ENCODE measurements at places on chromosomes 4 and X.

GRCh38 chr4:51906167-51906958 is 63.4 kb downstream of the DCUN1D4 start:
- DNase-seq = no peak

GRCh38 chrX:12986886-12987285 is 12.0 kb downstream of the TMSB4X start:
- no peak for DNase-seq

DNA sequence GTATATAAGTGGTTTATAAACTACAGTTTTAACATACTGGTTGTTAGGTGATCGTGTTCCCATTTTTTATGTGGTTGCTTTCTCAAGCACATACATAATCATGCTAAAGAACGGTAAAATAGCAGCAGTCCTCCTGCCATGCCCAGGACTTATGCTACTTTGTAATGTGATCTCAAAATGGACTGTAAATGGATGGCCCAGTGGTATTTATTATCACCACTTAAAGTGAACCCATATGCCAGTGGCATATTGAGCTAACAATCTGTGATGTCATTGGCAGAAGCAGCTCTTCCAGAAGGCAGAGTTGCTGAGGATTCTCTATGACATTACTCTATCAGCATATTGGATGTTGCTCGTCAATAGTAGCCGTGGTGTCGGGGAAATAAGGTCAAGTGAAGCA is 28.6 kb downstream of the ANK2 start:
- no peak for DNase-seq

- DNase-seq = no peak
Observed at GRCh38 chr4:86810847-86811246, 38.3 kb downstream of the SLC10A6 start.

DNA sequence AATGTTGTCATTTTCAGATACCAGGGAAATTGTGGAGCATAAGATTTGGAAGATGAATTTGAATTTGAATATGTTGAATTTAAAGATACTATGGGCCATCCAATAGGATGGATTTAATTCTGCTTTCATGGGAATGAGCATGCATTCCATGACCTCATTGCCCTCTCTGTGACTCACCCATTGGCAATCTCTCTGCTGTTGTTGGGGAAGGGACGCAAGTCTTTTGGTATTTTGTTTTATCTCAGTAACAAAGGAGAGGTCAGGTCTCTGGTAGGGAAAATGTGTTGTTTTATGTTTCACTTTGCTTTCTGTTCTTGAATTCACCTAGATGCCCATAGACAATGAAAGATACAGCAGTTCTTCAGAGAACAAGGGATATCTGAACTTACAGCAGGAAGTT is 42.1 kb upstream of the MAGEA4 start:
- no peak for DNase-seq

- no peak for DNase-seq
Observed at GRCh38 chrX:54423161-54423888, 16.9 kb upstream of the TSR2 start.

- no peak for DNase-seq
Observed at GRCh38 chrX:109393859-109394258, 88.0 kb downstream of the GUCY2F start.

- DNase-seq = no peak
Observed at GRCh38 chrX:87516717-87517121, 883 bp upstream of the KLHL4 start.

DNA sequence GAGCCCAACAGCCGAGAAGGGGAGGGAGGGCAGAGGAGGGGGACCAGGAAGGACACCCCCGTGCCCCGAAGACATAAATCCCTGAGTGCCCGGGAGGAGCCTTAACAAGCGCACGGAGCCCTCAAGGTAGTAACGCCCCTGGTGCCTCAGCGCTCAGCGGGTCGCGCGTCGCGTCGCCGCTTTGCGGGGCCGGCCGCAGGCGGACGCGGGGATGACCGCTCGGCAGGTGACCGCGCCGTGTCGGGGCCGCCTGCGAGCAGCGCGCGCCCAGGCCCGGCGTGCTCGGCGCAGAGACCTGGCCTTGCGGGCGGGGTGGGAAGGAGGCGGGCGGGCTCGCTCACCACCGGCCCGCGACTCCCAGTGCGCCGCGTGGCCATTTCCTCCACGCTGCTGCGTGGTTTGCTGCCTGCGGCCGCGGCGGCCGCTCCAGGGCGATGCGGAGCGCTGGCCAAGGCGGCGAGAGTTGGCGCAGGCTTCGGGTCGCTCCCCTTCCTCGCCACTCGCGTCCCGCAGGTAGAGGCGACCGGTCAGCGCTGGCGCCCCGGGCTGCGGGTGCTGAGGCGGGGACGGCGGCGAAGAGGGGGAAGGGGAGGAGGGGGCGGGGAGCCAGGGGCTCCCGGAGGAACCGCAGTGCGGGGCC is 632 bp downstream of the CCSER1 start:
- no peak for DNase-seq

GRCh38 chrX:69424161-69424560 is 80.0 kb upstream of the NALF2 start:
- DNase-seq = no peak

GRCh38 chrX:40158036-40158706 is 60.4 kb upstream of the BCOR start:
- no peak for DNase-seq

- no peak for DNase-seq
Observed at GRCh38 chrX:7926914-7927258, 327 bp downstream of the PNPLA4 start.

DNA sequence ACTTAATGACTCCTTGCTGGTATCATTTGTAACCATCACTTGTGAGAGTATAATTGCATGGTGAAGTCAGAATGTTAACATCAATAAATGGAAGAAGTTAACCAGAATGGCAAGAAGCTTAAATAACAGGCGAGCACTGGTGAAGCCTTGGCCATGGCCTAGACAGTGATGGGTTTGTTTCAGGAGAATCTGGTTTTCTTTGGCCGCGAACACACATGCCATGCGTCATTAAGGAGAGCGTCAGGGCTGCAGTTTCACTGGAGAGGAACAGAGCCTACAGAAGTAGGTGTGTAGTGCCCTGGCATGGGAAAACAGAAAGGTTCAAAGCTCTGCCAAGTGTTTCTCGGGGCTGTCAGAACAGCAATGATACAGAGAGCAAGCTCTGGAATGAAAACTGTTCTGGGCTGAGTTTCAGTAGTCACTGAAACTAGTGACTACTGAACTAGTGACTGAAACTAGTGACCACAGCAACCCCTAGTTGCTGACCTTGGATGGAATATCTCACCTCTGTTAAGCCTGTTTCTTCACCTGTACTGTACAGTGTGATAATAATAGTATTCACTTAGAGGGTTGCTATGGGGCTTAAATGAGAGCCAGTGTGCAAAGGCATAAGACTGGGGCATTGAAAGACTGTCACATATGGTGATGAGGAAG is 93.8 kb downstream of the C4orf51 start:
- no peak for DNase-seq

GRCh38 chr4:91258326-91258725 is 1045.4 kb upstream of the GRID2 start:
- DNase-seq = no peak

DNA sequence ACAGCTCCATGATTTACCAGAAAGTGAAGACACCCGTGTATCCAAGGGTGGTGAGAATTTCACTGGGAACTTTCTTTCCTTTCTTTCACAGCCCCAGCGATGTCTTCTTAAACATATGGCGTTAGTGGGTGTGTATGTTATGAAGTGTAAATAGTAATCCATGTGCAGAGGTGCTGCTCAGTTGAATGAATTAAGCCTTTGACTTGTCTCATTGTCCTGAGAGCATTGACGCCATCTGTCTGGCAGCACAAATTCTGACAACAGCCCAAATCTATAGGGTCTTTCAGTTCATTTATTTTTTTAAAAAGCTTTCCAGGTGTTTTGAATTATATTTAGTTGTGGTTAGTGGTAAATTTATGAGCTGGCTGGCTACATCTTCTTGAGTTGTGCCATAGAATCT is 69.4 kb downstream of the CLCN5 start:
- no peak for DNase-seq

DNA sequence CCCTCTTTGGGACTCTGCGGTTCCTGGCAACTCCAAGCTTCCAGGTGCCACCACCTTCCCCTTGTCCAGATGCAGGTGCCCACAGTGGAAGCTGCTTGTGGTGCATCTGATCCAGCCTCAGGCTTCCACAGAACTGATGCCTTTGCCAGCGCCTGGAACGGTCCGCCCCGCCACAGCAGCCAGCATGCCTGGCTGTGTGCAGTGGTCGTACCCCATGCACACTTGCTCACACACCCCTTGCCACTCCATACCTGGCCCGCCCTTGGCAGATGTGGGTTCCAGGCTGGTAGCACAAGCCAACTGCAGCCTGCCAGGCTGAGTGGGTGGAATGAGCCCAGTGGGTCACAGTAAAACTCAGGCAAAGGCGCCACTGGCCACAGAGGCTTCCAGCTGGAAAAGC is 240.5 kb downstream of the PPP4R3C start:
- DNase-seq = no peak

DNA sequence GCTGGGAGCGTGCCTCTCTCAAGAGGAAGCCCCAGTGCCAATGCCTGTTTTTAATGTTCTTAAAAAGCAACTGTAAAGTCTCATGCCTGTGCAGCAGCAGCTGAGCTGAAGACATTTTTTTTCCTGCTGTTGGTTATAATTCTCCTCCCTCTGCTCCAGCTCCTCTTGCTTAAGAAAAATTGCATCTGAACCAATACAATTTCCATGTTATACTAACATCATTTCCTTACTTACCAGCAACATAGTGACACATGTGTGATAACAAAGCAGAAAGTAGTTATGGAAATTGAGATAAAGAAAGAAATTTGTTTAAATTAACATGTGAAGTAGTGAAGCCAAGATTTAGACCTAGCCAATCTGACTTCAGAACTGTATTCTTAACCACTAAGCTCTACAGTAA is 101.4 kb downstream of the TBC1D19 start:
- DNase-seq = no peak

GRCh38 chr4:35106091-35106734 is 1138.1 kb downstream of the ARAP2 start:
- no peak for DNase-seq

DNA sequence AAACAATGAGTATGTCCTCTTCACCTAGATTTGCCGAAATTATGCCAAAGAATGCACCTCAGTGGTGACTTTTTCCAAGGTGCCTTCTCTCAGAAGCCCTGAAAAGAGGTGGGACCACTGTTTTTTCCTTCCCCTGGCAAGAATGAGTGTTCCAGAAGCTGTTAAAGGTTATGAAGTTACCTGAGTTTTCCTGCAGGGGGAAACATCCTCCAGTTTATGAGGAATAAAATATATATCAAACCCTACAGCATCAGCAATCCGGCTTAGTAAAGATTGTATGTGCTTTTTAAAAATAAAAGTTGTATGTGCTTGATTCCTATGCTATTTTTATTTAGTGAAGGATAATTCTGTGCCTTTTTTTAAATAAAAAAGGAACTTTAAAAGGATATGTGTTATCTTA is 73.3 kb downstream of the RBM46 start:
- DNase-seq = no peak

GRCh38 chr4:119313237-119313636 is 8.7 kb downstream of the FABP2 start:
- no peak for DNase-seq

DNA sequence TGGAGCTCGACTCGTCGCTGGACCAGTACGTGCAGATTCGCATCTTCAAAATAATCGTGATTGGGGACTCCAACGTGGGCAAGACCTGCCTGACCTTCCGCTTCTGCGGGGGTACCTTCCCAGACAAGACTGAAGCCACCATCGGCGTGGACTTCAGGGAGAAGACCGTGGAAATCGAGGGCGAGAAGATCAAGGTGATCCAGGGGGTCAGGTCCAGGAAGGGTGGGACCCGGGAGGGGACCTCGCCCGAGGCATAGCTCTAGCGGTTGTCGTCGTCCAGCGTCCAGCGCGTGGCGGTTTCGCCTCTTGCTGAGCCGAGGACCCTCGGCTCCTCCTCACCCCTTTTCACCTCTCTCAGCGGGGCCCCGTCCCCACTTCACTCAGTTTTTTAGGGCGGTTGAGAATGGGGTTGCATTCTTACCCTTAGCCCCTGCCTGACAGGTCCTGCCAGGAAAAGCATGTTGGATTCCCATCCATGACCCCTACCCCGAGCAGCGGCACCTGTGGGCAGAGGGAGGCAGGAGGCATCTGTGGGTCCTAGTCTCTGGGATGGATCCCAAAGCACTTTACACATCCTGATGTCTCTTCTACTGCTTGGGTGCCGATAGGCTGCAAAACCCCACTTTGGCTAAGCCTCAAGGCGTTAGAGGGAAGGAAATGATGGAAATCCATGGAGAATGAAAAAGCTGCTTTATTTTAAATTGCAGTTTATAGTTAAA is 524 bp downstream of the RAB33A start:
- no peak for DNase-seq

DNA sequence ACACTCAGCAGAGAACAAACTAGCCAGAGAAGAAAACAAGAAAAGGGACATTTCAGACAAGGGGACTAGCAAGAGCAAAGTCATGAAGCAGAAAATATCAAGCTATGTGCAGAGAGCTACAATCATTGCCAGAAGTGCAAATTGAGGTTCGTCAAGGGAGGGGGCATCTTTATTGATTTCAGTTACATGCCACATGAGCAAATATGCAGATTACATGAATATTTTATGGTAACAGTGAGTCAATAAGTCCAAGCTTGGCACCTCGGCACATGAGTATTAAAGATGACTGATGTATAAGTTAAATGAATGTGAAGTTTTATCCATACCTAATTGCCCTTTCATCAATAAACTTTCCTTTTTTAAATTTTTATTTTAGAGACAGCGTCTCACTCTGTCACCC is 238.1 kb upstream of the DIAPH2 start:
- no peak for DNase-seq

DNA sequence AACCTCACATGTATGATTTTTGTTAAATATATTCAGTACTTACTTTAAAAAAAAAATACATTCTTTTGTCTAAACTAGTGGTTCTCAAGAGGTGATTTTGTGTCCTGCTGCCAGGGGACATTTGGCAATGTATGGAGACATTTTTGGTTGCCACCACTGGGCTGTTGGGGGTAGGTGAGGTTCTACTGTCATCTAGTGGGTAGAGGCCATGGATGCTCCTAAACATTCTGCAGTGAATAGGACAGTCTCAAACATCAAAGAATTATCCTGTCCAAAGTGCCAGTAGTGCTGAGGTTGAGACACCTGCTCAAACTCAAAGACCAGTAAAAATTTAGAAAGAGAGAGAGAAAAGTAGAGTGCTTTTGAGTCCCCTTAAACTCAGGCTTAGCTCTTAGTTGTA is 32.9 kb upstream of the PGM2 start:
- no peak for DNase-seq

GRCh38 chrX:24643116-24643515 is 4.0 kb downstream of the PCYT1B start:
- no peak for DNase-seq

- no peak for DNase-seq
Observed at GRCh38 chrX:100424012-100424411, 13.9 kb upstream of the PCDH19 start.

All from stimulated activated CD8-positive, alpha-beta memory T cell treated with anti-CD3 and anti-CD28 coated beads, Interleukin-12 subunit alpha, Interleukin-12 subunit beta, amount 100 ng/mL, for 1 hour (primary cell).